ENCODE measurements at places on chromosomes 1 and 21. TPM values are rescaled to one million over a fixed set of nuclear protein-coding genes. Genes with fewer than 3 reads are reported as not detected.

DNA sequence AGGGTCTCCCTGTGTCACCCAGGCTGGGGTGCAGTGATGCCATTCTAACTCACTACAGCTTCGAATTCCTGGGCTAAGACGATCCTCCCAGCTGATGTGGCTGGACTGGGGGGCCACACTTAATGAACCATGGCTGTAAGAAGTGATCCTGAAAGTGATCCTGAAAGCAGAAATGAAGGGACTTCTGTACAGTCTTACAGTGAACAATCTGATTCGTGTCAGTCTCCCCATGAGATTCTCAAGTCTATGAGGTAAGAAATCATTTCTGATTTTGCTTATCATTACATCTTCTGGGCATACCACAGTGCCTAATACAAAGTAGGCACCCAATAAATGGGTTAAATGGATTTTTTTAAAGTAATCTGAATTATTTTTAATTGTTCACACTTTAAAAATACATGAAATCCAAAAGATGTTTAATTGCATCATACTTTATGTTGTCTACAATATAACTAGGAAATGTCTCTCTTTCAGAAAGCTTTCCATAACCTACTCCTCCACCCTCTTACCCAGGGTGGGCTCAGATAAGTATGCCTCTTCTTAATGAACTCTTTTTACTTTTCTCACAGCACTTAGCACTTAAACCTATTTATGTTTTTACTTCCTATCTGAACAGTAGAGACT, 21.5 kb downstream of the TUT4 start:
- no peak for DNase-seq

DNA sequence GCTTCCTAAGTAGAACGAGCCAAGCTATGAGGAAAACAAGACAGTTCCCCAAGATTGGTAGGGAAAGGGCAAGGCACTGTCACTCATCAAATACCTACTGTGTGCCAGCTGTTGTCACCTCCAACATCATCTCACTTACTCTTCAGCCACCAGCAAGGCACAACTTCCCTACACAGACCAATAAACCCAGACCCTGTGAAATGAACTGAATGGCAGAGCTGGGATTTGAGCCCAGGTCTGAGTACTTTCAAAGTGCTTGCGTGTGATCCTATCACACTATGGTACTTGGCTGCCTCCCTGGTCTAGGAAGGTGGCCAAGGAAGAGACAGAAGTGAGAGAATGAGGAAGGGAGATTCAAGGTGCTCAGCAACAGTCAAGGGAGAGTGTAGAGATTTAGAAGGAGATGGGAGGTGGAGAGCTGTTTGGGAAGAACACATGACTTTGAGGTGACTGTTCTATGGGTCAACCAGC, 16.7 kb upstream of the TRIM63 start:
- no peak for DNase-seq

GRCh38 chr1:90357995-90358394, 359.1 kb downstream of the BARHL2 start:
- DNase-seq: no peak

DNA sequence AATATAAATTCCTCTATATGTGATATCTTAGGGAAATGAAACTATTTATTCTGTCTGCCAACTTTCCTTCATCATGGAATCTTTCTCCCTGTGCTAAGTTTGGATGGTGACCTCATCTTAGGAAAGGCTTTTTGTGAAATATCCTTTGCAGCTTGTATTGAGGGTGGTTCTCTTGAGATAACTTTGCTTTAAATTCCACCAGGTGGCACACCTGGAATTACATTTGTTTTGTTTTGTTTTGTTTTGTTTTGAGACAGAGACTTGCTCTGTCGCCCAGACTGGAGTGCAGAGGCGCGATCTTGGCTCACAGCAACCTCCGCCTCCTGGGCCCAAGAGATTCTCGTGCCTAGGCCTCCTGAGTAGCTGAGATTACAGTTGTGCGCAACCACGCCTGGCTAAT, 7.6 kb upstream of the CD1A start:
- DNase-seq: no peak

GRCh38 chr1:167964646-167965045, 27.8 kb upstream of the MPC2 start:
- peak; percentile 71 for DNase-seq

GRCh38 chr21:36350282-36350910, 30.4 kb downstream of the MORC3 start:
- no peak for DNase-seq

GRCh38 chr21:34116569-34116968, 43.2 kb downstream of the MRPS6 start:
- DNase-seq: no peak

- no peak for DNase-seq
Observed at GRCh38 chr1:175268720-175269119, 76.1 kb upstream of the KIAA0040 start.

GRCh38 chr1:76070538-76070937, 4.0 kb upstream of the ST6GALNAC3 start:
- DNase-seq: no peak

- DNase-seq: no peak
Observed at GRCh38 chr1:63772201-63772600, 1.6 kb upstream of the ROR1 start.

- DNase-seq: no peak
Observed at GRCh38 chr1:185338719-185339622, 21.9 kb upstream of the IVNS1ABP start.

- no peak for DNase-seq
Observed at GRCh38 chr1:89939059-89939570, 55.8 kb upstream of the ZNF326 start.

- DNase-seq: no peak
Observed at GRCh38 chr1:58446368-58446767, 100.2 kb downstream of the OMA1 start.

- peak; percentile 46 for DNase-seq
Observed at GRCh38 chr1:197180252-197180878, 33.9 kb upstream of the ASPM start.

- DNase-seq: no peak
Observed at GRCh38 chr1:51726544-51727225, 109.8 kb downstream of the OSBPL9 start.

DNA sequence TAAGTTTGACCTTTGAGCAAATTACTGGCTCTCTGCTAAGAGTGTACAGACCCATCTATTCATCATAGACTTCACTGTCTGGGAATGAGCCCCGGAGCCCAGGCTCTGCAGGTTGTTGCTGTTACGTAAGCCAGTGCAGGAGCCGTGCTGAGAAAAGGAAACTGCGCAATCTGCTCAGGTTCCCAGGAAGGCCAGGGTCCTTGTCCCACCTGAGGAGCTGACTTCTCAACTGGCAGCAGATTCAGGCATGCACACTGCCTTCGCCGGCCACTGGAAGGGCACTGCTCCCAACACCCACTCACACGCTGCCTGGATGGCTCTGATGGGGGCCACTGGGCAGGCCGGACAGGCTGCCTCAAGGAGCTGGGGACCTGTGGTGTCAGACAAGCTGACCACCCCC, 19.5 kb downstream of the RCAN1 start:
- DNase-seq: no peak

DNA sequence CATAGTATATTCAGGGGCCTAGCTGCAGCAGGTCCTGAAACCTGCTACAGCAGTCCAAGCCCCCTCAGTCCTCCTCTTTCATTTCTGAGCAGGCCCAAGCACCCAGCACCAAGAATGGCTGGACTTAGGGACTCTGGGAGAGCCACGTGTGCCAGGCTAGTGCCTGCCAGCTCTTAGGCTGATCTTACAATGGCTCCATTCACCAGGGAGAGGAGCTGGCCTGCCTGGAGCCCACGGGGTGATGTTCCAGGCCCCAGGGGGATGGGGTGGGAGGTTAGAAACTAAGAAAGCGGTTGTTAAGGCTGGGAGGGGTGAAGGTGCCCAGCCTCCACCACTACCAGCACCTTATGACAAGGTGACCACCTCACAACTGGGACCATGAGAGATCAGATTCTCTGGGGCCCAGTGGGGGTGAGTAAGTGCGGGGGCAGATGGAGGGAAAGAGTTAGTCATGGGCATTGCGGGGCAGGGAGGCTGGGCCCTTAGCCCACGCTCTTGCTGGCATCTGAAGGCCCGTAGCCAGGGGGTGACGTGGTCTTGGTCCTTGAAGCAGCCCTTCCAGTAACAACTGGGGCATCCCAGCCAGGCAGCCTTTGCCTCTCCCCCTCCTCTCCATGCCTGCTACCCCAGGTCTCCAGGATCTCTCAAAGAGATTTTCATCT, 30.3 kb upstream of the CLIC4 start:
- no peak for DNase-seq

GRCh38 chr1:179743679-179744400, 749 bp downstream of the FAM163A start:
- no peak for DNase-seq

- peak; percentile 80 for DNase-seq
Observed at GRCh38 chr1:180530501-180530900, 28.1 kb upstream of the ACBD6 start.

DNA sequence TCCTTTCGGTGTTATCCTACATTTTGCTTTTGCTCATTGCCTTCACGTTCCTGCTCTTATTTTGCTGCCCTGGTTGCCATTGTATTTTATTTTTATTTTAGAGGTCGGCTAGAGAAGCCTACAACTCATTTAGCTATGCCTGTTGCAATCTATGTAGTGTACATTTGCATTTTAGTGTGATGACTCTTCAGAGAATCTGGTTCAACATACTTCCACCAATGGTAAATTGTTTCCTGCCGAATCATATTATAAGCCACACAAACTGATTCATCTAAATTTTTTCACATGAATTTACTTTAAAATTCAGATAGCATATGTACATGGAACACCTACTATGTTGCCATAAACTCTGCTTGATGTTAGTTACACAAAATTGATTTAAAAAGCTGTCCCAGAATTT, 1596.9 kb downstream of the PLA2G4A start:
- DNase-seq: peak; percentile 45

DNA sequence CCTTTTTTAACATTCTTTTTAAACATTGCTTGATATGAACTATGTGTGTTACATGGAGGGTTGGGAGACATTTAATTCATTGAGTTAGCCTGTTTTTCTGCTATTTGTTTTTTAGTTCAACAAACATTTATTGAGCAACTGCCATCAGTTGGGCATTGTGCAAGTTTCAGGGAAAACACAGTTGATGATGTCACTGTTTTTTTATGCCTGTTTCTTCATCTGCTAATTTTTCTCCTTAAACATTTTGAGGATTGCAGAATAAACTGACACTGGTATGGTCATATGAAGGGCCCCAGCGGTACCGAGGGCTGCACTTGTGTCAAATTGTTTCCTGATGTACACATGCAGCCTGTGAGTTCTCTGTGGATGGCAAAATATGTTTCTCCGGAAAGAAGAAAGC, 253.0 kb downstream of the FGGY start:
- DNase-seq: no peak

DNA sequence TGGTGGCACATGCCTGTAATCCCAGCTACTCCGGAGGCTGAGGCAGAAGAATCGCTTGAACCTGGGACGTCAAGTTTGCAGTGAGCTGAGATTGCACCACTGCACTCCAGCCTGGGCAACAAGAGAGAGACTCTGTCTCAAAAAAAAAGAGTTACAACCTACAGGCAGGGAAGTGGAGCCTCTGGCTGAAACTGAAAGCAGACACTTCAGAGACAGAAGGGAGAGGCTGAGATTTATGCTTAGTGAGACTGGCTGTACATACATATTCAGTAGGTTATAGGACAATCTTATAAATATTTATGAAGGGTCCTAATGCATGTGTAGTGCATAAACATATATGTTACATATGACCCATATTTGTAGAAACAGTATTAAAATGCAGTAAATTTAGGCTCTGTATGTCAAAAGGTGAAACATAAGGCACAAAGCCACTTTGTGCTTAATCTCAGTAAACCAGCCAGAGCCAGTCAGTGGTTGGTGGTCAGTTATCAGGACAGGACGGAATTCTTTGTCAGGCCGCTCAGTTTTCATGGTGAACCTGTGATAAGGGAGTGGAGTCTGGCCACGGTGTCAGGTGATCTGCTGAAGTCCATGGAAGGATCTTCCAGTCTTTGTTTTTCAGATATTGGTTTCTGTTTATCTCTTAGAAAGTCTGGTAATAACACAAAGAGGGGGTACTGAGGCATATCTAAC, 13.7 kb downstream of the RHEX start:
- DNase-seq: no peak

DNA sequence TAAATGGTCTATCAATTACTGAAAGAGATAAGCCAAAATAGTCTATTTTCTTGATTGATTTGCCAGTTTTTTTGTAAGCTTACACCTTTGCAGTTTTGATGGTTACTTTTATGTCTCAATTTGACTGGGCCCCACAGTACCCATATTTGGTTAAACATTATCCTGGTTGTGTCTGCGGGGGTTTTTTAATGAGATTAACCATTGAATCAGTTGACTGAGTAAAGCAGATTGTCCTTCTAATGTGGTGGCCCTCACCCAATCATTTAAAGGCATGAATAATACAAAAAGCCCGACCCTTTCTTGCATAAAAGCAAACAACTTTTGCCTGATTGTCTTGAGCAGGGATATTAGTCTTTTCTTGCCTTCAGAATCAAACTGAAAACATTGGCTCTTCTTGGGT, 650.0 kb upstream of the RGS18 start:
- no peak for DNase-seq

- DNase-seq: no peak
Observed at GRCh38 chr1:185315445-185316071, 1.5 kb downstream of the IVNS1ABP start.

DNA sequence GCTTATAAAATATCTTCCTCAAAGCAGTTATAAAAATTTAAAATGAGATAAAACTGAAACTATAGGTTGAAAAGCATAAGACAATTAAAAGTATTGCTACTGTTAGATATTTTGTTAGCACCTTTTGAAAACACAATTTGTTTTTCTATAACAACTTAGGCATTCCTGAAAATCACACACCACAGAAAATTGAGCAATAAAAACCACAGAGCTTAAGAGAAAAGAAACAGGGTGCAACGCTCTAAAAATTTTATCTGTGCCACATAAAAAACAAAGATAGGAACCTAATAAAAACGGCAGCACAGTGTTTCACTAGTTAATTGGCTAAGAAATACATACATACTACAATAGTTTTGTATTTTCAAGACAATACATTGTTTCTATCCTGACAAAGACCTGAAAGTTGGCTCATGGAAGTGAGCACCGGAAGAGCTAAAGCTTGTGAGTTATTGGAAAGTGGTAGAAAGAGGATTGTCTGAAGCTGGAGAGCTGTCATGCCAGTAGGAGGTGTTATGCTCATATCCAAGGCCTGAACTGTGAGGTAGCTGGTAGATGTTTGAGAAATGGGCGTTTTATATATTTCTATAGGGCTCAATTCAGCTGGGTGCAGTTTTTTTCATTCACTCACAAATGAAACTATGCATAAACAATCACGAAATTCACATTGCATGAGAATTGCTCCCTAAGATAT, 45.8 kb downstream of the RGS7 start:
- DNase-seq: no peak

GRCh38 chr21:34852448-34852847, 183.7 kb downstream of the CLIC6 start:
- DNase-seq: no peak

The VANGL2 gene
- not detected for total RNA-seq

The FAM78B gene
- total RNA-seq: not detected

The FAM151A gene
- not detected for total RNA-seq

The OR10Z1 gene
- not detected for total RNA-seq

The SPATA46 gene
- total RNA-seq: not detected

The MAN1C1 gene
- total RNA-seq: 0.85 TPM

The NBPF10 gene
- total RNA-seq: 1.8 TPM

The LEFTY1 gene
- not detected for total RNA-seq

The CRNN gene
- not detected for total RNA-seq

The AUNIP gene
- total RNA-seq: 4.8 TPM

The OLIG2 gene
- not detected for total RNA-seq

The RXFP4 gene
- total RNA-seq: not detected

The AMPD1 gene
- not detected for total RNA-seq

The NR0B2 gene
- not detected for total RNA-seq

The GBP4 gene
- total RNA-seq: 7.6 TPM

The MACO1 gene
- 25.5 TPM for total RNA-seq

The ZNHIT6 gene
- 21.4 TPM for total RNA-seq

The FCAMR gene
- total RNA-seq: not detected
